Left lung (tissue), 14 donors: ENCODE measurements at places on chromosomes 13 and 19. TPM values are rescaled to one million over a fixed set of nuclear protein-coding genes. Genes with fewer than 3 reads are reported as not detected.

The CEACAM3 gene
- 8.6 TPM for total RNA-seq

- H3K27me3 ChIP-seq = no peaks in the 10 kb centered on the region
- DNase-seq = no peak
- no peak overlapping the region for H3K4me3 ChIP-seq
Observed at GRCh38 chr13:83086088-83086487, 796.2 kb downstream of the SLITRK1 start.

The PNMA8B gene
- 2.1 TPM for total RNA-seq

GRCh38 chr19:1950640-1951039 lies 9.7 kb downstream of the CSNK1G2 start:
- peaks cover 34% of the 10 kb centered on the region for H3K4me1 ChIP-seq
- no peak overlapping the region for H3K4me3 ChIP-seq
- no peaks in the 10 kb centered on the region for H3K27me3 ChIP-seq
- DNase-seq = no peak
- no peak overlapping the region for H3K27ac ChIP-seq
- H3K36me3 ChIP-seq = peaks cover 30% of the 10 kb centered on the region

- no peaks in the 10 kb centered on the region for H3K4me1 ChIP-seq
- no peak for DNase-seq
- no peak overlapping the region for H3K27ac ChIP-seq
Observed at GRCh38 chr13:99391781-99392469, 84.7 kb upstream of the GPR183 start.

The SIGLEC8 gene
- 0.99 TPM for total RNA-seq

DNA sequence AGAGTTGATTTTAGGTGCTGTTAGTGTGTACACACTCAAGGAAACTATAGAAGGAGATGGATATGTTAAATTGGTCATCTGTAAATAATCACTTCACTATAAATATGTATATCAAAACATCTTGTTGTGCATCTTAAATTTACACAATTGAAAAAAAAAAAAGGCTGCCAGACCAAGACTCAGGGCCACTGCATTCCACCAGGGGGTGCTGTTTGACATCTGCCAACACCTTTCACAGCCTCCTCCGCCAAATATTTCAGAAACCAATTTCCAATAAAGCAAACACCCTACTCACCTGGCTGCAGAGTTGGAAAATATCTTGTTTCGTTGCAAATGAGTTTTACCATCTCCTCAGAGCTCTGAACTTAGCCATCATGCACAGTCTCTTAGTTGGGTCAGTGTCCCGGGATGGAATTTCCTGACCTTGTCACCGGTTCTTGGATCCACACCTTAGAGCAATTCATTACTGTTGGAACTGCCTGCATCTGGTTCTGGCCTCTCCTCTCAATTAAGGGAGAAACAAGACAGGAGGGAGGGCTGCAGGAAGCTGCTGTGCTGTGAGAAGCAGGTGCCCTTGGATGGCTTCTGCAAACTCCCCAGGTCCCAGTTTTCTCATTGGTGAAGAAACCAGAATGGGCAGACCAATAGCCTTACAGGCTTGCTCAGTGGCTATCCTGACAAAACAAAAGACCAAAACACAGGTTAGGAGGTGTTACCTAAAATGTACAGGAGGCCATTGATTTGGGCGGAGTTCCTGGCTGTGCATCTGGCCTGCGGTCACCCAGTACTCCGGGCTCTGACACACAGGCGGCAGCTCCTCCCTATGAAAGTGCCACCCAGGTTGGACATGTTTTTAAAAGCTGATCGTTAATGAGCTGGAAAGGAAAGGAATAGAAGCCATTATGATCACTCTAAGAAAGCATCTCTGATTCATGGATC lies 746.6 kb downstream of the UQCRFS1 start:
- no peaks in the 10 kb centered on the region for H3K27me3 ChIP-seq
- H3K4me3 ChIP-seq = no peak overlapping the region
- H3K36me3 ChIP-seq = no peaks in the 10 kb centered on the region
- H3K4me1 ChIP-seq = no peaks in the 10 kb centered on the region
- no peak overlapping the region for H3K27ac ChIP-seq

GRCh38 chr13:69373747-69374425 lies 733.7 kb upstream of the ATXN8OS start:
- H3K27me3 ChIP-seq = no peaks in the 10 kb centered on the region
- H3K27ac ChIP-seq = no peak overlapping the region
- H3K36me3 ChIP-seq = no peaks in the 10 kb centered on the region
- H3K4me3 ChIP-seq = no peak overlapping the region
- DNase-seq = no peak
